ENCODE measurements at places on chromosomes 2 and 18.

- no peak for DNase-seq
Observed at GRCh38 chr18:32093523-32093922, 1.8 kb downstream of the RNF138 start.

DNA sequence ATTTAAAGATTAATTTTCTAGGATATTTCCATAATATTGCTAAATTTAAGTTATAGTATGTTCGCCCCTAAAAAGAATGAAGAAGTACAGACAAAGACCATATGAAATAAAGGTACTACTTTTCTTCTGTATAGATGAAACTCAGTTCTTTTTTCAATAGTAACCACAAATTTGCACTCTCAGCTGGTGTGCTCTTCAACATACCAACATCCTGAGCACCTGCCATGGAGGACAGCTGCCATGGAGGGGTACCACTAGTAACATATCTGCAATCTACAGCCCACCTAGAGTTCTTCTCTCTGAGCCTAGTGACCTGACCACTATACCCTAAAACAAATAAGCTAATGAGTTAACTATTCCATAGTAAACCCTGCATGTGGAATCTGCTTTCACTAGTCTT, 36.8 kb upstream of the ERCC3 start:
- DNase-seq, result no peak

DNA sequence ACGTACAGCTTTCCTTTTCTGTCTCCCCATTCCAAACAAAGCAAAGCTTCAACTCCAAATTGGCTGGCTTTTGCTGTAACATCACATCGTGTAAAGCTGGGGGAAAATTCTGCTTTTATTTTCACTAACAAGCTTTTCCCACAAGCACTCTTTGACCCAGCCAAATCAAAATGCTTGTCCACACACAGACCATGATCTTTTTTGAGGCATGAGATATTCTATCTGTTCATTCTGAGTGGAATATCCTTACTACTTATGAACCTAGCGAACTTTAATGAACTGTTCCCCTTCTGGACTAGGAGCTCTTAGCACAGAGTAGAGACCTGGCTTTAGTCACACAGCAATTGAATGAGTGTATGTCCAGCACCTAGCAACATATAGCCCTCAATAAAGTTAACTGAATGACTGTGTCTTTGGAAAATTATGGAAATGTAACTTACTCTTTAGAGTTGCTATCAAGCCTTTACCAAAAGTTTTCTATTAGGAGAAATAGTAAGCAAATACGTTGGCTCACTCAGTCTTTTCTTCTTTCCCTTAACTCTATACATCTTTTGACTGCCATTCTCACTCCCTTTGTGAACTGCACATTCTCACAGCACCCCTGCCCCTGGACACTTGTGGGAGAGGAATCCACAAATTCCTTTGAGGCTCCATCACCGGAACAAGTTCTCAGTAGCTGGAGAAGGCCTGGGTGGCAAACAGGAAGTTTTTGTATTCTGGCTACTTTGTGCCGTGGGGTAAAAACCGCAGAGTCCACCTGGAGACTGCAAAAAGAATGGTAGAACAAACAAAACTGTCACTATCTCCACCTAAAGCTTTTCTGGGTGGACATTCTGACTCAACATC, 1.3 kb upstream of the UBE2E3 start:
- DNase-seq, result no peak

DNA sequence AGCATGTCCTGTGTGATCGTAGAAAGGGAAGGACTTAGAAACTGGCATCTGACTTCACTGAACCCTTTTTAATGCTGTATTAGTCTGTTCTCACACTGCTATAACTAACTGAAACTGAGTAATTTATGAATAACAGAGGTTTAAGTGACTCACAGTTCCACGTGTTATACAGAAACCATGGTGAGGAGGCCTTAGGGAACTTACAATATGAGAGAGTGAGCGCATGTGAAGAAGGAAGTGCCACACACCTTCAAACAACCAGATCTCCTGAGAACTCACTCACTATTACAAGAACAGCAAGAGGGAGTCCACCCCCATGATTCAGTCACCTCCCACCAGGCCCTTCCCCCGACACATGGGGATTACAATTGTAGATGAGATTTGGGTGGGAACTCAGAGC, 811.3 kb downstream of the CPS1 start:
- DNase-seq, result no peak

DNA sequence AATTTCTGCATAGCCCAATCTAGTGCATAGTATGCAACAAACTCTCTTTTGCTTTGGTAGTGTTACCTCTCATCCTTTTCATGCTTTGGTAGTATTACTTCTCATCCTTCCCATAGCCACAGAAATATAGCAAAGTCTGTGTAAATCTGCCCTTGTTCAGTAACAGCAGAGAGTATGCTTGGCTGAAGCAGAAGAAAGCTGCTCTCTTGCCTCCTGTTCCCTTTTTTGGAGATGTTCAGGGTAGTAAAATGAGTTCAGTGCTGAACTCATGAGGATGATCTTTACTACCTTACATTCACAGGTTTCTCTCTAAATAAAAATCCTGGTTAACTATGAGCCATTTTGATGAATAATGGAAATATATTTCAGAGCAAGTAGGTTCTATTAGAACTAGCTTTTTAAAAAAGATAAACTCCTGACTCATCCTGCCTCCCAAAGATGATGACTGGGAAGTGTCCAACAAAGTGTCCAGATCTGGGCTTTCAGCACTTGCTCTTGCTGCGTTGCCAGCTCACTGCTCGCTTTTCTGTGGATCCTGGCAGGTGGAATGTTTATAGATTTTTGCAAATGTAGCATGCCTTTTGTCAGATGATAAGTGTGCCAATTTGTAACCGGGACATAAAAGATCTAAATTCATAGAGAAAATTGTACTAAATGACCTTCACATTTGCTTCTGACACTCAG, 29.4 kb upstream of the CHMP3 start:
- DNase-seq, result no peak

DNA sequence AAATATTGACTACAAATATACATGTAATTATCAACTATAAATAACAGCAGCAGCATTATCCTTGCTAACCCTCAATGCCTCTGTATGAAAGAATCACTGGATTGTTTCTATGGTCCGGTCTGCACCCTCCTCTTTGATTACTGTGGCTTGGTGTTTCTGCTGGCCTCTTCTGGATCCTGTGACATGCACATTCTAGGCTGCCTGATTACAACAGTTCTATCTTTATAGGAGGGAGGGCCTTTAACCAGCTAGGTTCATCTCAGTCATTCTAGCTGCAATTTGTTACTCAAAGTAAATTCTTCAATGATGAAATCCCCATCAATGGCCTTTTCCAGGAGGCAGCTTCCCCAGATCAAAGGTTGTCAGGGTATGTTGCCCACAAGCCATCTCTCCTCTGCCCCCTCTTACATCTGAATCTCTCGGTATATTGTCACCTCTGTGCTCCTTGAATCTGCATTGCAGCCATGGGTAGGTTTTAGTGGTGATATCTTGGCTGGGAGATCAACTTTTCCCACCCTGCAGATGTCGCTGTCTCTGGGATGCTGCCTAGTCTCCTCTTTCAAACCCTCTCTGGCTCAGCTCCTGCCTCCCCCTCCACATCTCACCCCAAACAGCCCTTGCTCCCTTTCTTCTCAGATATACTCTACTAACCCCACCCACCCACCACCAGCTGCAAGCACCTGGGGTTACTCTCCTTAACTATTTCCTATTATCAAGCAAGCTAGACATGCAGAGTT, 106.2 kb upstream of the BZW1 start:
- DNase-seq, result no peak

GRCh38 chr2:24365051-24365450, 4.7 kb upstream of the ITSN2 start:
- DNase-seq, result peak; percentile 32

DNA sequence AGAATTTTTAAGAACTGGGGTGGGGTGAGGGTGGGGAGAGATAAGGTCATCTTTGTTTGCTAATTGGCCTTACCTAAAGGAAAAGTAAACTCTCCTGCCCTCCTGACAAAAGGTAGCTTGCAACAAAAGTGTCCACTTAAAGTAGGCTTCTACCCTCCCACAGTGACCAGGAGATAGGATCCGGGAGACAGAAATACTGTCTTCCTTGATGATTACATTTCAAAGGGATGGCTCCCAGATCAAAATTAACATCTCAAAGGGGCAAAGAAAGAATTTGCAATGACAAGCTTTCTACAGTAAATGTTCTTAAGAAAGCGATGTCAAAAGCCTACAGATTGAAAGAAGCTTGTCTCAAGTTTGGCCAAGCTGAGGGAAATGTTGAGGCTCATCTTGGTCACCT, 775.3 kb downstream of the CPS1 start:
- no peak for DNase-seq

DNA sequence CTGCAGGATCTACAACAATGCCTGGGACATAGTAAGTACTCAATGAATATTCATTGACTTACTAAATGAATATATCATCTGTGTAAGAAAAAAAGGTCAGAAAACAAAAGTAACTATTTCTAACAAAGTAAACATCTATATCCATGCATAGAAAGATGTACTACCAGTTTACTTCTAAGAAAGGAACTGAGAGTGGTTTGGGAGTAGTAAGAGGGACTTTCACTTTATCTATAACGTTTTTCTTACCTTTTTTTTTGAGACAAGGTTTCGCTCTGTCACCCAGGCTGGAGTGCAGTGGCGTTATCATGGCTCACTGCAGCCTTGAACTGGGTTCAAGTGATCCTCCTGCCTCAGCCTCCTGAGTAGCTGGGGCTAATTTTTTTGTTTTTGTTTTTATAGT, 25.7 kb downstream of the DHX57 start:
- DNase-seq, result no peak

DNA sequence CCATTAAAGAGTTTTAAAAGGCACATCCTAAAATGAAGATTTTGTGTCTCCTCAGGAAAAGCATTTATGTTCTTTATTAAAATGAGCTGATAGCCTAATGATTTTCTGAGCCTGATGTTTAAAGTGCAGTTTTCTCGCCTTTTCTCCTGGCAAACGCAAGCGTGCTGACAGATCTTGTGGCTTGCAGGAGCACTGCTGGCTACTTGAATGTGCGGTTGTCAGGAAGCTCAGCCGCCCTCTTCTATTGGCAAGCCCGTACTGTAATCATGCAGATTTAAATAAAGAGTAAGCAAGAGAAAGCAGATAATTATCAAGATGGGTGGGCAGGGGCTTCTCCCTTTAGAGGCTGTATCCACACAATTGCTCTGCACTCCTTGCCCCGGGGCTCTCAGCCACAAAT, 139.5 kb upstream of the SPHKAP start:
- no peak for DNase-seq

DNA sequence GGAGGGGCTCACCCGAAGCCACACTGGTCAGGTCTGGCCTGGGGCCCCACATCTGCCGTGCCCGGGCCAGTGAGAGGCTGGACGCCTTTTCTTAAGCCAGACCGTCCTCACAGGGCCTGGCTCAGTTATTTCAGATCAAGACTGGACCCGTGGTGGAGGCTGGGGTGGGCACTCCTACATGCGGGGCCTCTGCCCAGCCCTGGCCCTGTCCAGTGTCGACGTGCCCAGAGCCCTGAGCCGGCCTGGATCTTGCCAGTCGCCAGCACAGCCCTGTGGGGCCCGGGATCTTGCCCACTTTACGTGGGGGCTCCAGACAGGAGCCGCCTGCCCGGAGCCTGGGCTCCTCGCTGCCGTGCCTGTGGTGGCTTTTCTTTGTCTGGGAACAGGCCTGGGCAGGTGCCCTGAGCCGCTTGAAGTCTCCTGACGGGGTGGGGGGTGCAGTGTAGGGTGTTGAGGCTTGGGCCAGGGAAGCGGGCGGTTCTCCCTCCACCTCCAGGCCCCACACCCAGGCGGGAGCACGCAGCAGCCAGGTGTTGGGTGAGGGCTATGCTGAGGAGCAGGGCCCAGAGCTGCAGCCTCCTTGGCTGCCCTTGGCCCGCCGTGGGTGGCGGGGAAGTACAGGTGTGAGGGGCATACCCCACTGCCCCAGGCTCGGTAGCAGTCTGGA, 6.0 kb downstream of the GPC1 start:
- DNase-seq, result no peak

DNA sequence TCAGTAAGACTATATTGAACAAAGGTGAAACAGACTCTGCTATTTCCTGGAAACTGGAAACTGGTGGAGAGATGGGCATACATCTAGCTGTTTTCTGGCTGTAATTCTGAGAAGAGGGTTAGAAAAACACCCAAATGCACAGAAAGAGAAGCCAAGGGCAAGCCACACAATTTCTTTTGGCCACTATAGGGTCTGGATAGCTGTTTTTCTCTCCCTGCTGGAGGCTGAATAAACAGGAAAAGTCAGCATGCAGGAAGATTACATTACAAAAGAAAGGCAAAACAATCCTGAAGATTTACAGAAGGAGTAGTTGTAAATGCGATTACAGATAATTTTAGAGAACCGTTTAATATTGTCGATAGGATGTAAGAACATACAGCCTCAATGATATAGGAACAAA, 186.2 kb upstream of the REG3G start:
- no peak for DNase-seq

DNA sequence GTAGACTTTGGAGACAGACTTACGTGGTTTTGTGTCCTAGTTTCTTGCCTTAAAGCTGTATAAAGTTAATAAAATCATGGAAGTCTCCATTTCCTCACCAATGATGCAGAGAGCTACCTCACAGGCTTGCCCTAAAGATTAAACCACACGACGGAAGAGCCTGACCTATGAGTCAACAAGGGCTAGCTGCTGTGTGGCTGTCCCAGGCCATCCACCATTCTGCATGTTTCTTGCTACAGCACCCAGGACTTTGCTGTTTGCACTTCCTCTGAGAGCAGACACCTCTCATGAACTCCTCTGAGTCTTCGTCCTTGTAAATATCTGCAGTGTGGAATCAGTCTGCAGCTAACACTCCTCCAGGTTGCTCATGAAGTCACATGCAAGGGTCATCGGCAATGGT, 160.0 kb upstream of the TRIB2 start:
- no peak for DNase-seq

DNA sequence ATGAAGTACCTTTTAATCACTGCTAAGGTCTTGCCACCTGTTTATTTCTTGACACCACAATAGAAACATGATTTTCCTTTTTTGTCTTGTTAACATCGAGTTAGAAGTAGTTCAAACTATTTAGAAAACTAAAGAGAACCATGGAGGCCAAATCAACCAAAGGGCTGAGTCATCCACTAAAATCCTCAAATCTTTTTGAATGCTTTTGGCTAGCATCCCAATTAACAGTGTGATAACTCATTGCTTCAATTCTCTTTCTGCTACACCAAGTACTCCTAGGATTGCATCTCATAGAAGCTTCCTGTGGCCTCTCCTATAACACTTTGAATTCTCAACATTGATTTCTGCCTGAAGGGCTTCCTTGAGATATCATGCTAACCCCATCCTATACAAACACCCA, 159.9 kb upstream of the MMADHC start:
- DNase-seq, result no peak

DNA sequence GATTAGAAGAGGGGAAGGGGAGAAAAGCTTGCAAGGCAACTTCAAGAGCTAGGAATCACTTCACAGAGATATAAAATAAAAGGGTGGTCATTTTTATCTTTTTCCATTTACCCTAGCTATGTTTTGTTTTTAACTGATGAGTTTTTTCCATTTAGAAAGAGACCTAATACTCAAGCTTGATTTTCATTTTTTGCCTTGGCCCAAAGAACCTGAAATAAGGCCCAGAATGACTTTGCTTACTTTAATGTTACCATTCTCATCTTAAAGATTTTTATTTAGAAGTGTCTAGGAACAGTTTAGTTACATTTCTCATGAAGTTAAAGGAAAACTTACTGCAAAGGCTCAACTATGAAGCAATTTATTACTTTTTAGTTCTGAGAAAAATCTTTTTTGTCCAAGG, 276.3 kb upstream of the ZSWIM2 start:
- DNase-seq, result no peak

All from NCI-H510A treated with DMSO at 0.1 percent for 48 hours (cell line).